ENCODE measurements at places on chromosomes 3 and 15.

DNA sequence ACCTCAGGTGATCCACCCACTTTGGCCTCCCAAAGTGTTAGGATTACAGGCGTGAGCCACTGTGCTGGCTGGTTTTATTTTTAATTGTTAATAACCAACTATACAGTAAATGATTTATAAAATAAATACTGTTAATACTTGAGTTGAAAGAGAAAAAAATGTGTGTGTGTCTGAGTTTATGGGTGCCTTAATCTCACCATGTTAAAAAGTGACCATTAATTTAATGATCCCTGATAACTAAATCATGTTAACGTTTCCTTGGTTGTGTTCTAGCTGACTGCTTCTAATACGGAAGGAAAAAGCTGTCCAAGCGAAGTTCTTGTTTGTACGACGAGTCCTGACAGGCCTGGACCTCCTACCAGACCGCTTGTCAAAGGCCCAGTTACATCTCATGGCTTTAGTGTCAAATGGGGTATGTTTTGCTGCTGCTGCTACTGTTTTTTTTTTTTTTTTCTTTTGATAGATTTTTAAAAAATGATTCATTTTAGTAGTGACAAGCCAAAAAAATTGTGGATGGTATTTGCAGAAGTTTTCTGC is 113.5 kb downstream of the GHSR start:
- DNase-seq = no peak

DNA sequence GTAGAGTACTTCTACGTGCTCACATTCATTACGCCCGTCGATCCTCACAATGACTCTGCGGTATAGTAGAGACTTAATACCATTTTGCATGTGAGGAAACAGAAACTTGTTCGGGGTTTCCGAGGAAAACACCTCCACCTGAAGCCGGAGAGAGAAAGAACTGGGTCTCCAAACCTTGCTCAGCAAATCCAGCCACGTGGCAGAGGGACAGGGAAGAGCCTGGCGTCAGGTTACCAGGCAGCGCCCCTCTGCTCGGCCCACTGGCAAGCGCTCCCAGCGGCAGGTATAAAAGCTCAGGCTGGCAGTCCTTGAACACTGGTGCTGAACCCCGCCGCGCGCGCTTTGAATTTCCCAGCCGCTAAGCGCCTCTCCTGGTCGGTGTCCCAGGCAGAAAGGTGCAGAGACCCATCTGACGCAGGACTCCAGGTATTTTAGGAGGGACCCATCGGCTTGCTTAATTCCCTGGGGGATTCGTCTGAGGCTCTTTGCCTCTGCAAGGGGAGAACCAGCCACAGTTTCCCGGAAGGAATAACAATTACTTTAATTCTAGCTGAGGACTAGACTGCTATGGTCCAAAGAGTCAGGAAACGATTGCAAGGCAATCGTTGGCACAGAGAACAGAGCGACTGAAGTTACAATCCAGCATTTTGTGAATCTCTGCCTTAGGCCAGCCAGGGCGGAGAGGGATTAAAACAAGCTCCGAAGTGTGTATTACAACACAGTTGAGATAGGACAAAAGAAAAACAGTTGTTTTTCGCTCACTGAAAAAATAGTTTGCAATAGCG is at the start of gene C2CD4A:
Gene C2CD4A (plus strand): TSS at position 315 of the 785 bp plus-strand sequence. CDS start 637 bp downstream, outside the sequence.
- peak; percentile 60 for DNase-seq

GRCh38 chr3:77815467-77815866 is 775.6 kb downstream of the ROBO2 start:
- DNase-seq = no peak

DNA sequence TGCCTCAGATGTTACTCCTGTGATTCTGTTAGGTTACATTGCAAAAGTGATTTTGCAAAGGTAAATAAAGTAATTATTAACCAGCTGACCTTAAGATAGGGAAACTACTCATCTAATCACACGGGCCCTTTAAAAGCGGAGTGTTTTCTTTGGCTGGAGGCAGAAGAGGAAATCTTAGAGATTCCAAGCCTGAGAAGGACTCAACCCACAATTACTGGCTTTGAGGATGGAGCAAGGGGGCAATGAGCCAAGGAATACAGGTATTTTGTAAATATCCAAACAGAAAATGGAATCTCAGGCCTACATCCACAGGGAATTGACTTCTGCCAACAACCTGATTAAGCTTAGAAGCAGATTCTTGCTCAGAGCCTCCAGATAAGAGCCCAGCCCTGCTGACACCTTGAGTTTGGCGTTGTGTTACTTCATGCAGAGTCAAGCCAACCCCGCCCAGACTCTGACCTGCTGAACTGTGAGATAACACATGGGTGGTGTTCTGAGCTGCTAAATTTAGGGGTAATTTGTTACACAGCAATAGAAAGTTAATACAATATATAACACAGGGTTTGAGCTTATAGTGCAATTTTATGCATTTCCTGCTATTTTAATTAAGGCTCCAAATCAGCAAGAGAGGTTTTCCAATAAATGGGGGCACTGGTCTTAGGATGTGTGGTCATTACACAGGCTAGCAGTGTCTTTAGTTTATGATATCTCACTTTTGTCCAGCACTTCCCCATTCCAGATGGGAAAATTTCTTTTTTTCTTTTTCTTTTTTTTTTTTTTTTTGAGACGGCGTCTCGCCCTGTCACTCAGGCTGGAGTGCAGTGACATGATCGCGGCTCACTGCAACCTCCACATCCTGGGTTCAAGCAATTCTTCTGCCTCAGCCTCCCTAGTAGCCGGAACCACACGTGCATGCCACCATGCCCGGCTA is 19.5 kb downstream of the NFKBIZ start:
- no peak for DNase-seq

- DNase-seq = peak; percentile 88
Measured at GRCh38 chr15:92917598-92918407, 17.7 kb downstream of the CHD2 start.

DNA sequence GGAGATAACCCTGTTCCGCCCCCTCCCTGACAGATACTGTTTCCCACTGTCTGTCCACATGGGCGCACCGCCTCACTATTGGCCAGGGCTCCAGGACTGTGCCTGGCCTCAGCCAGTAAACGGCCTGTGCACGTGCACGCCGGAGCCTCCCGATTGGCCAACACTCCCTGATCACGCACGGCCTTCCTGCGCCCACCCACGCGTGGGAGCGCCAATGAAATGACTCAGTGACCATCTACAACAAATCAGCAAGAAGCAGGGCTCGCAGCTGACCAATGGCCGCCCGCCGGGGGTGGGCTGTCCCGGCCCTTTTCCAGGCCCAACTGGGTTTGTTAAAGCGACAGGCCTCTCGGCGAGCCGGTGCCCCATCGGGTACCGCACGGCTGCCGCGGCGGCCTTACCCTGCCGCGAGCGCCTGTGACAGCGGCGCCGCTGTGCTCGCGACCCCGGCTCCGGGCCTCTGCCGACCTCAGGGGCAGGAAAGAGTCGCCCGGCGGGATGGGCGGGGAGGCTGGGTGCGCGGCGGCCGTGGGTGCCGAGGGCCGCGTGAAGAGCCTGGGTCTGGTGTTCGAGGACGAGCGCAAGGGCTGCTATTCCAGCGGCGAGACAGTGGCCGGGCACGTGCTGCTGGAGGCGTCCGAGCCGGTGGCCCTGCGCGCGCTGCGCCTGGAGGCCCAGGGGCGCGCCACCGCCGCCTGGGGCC is at the start of gene ARRDC4:
Gene ARRDC4 (plus strand): TSS at position 340 of the 703 bp plus-strand sequence. CDS start 159 bp downstream, at position 499.
- peak; percentile 97 for DNase-seq

DNA sequence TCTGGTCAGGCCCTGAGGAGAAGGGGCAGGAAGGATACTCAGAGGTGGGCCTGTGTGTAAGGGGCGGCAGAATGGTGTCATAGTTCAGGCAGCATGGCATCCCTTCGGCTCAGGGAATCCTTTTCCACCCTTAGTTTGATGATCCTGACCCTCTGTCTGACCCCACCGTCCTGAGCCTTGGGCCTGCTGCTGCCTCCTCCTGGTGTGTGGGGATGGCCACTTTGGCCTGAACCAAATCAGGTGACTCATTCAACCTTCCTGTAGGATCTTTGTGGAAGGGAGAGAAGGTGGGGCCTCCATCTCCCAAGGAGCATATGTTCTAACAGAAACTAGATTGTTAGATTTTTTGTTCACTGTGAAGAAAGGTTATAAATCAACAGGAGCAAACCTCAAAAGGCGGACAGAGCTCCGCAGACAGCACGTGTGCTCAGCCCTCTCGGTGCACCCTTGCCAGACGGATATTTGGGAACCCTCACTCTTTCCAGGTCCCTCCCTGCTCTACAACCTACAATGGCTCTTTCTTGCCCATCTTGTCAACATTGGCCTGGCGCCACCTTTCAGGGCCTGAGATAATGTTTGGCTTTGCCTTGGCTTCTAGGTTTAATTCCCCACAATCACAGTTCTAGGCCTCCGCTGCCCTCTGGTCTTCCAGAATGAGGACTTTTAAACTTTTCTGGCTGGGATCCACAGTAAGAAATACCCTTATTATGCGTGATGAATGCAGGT is 21.7 kb downstream of the THSD4 start:
- no peak for DNase-seq

GRCh38 chr3:13111173-13111872 is 38.1 kb upstream of the IQSEC1 start:
- DNase-seq = no peak

DNA sequence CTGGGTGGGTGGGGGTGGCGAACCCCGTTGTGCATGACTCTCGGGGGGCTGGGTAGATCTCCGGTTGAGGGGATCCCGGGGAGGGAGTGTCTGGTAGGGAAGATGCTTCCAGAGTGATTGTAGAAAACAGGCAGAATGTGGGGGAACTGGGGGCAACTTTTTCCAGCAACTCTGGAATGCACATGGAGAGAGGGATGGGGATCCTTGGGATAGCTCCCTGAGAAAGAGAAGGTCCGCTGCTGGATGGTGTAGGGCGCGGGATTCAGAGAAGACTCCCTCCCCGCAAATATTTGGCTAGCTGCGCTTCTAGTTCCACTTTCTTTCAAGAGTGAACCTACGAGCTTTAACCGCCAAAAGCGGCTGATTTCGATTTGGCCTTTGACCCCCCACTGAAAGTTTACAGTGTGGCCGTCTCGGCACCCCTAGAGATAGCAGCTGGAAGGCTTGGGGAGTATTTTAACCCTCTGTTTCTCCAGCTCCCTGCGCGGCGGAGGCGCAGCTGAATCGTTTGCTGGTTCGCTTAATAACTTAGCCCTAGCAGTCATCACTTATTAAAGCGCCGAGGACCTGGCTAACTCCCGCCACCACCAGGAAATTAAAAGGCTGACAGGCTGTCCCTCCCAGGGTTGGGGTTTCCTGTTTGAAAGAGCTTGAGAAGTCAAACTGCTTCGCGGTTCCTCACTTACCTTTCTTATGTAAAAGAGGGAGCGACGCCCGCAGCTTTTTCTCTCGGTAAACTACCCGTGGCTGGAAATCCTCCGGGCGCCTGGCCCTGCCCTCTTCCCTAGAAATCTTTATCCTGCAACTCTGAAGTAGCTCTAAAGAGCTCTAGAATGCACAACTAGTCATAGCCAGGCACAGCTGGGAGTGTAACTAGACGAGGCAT is 1.2 kb downstream of the PHLDB2 start:
- DNase-seq = no peak

DNA sequence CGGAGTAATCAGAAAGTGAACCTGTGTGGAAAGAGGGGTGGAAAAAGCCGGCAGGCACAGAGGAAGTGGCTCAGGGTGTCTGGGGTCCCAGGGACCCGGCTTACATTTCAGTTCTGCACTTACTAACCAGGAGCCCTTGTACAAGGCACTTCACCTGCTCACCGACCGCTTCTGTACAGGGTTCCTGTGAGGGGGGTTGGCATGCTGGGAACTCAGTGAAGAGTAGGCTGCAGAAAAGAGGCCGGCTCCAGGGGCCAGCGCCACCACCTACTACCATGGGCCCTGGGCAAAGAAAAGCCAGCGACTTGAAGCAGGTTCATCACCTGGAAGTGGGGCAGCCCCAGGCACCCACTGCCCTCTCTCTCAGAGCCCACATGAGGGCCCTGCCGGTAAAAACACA is 6.2 kb downstream of the STIMATE start:
- no peak for DNase-seq

DNA sequence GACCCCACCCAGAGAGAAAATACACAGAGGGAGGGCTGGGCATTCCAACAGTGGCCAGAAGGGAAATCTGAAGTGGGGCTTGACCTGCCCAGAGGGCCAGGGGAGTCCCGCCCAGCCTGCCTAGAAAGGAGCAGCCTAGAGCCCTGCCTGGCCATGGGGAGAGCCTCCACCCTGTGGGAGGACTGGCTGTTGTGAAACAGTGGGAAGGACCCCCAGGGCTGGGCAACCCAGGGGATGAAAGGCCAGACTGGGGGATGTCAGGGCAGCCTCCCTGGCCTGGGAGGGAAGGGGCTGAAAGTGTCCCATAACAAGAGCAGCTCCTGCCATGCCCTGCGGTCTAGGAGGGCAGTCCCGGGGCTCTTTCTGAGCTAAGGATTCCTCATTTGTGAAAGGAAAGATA is 69.0 kb downstream of the SLC12A8 start:
- no peak for DNase-seq

- DNase-seq = no peak
Measured at GRCh38 chr15:69677403-69677802, 224.8 kb downstream of the RPLP1 start.

GRCh38 chr3:67863869-67864268 is 209.5 kb upstream of the SUCLG2 start:
- DNase-seq = no peak

DNA sequence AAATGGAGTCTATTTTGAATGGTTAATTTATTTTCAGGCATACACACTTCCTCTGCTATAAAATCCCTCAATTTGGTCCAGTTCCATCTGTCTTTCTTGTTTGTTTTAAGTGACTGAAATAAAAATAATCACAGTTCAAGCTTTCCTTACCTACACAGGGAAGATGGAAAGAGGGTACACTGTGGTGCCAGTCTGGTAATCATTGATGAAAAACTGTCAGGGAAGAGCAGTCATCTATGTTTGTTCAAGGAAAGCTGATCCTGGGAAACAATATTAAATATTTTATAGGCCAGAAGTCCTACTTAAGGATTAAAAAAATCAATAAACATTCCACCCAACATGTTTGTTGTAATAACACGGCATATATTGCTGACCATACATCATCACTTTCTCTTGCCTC is 115.2 kb upstream of the KCNMB2 start:
- DNase-seq = no peak

GRCh38 chr15:96312641-96313335 is 17.7 kb upstream of the NR2F2 start:
- DNase-seq = no peak

GRCh38 chr3:39150148-39150802 is 3.1 kb downstream of the CSRNP1 start:
- DNase-seq = no peak

GRCh38 chr3:141457624-141458236 is 29.1 kb upstream of the RASA2 start:
- no peak for DNase-seq

GRCh38 chr3:31728403-31728802 is 195.7 kb downstream of the STT3B start:
- no peak for DNase-seq

GRCh38 chr3:191809326-191809949 is 348.5 kb downstream of the PYDC2 start:
- DNase-seq = no peak

DNA sequence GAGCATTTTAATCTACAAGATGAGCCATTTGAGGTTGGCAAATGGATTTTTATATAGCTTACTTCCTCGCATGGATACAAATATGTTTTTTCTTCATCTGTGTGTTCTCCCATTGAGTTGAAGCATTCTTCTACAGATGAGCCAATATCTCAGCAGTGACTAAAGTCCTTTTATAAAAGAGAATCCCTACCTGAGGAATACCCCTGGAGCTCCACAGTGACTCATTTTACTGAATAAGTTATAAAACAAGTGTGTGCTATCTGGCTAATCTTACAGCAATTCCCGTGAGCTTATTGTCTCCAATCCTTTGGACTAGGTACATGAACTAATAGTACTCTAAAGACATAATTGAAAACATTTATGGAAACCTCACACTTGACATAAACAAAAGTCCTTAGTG is 354.2 kb upstream of the BCHE start:
- DNase-seq = no peak

All from NCI-H1048 (cell line).